HL-60 (cell line): ENCODE measurements at places on chromosomes 7 and 10.

DNA sequence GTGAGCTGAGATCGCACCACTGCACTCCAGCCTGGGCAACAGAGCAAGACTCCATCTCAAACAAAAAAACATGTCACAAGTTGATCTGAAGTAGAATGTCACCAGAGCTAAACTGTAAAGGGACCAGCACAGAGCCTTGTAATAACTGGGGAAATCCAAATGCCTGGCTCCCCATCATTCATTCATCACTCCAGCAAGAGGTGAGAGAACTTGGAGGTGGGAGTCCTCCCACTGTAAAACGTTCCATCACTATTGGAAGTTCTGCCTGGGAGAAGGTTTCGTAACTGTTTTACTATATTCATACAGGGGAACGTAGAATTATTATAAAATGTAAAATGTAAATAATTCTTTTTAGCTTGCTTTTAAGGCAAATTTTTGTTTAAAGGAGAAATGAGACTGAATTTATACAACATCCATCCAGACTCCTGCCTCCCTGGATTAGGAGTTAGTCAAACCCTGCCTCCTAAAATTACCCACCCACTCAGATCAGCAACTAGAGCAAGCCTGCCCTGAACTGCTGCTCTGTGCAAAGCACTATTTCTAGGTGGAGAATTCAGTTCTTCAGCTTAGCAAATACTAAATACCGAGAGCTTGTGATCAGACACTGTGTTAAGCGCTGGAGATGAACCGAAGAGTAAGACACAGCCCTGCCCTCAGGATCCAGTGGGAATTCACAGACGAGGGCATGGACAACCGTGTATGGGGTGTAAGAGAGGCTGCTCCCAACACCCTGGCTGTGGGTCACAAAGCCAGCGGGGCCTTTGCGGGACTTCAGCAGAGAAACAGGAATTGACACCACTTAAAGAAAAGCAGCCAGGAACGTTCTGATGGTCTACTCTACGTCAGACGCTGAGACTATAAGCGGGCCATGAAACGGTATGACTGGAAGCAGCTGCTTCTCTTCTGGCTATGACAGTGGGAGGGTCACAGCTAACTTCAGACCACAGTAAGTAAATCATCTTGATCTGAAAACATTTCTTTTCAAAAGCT is 208.3 kb downstream of the ZMYND11 start:
- no peak for DNase-seq

GRCh38 chr7:107115762-107116540 is 52.9 kb upstream of the HBP1 start:
- DNase-seq: no peak

DNA sequence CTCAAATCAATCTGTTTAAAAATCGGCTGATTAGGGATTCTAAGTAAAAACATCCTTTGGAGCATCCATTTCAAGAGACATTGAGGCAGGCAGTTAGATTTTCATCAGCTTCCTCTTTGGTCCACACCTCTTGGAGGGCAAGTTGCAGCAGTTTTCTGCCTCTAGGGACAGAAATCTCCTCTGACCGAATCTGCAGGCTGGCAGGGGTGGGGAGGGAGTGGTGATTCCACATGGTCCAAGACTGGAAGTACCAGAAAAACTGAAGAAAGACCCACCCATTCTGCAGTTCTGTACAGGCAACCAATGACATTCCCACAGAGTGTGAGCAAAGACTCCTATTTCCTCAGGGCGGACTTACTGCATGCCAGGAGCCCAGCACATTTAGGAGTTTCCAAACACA is 29.0 kb downstream of the FGFBP3 start:
- DNase-seq: no peak

GRCh38 chr10:73168465-73168803 is 515 bp downstream of the FAM149B1 start:
- no peak for DNase-seq

DNA sequence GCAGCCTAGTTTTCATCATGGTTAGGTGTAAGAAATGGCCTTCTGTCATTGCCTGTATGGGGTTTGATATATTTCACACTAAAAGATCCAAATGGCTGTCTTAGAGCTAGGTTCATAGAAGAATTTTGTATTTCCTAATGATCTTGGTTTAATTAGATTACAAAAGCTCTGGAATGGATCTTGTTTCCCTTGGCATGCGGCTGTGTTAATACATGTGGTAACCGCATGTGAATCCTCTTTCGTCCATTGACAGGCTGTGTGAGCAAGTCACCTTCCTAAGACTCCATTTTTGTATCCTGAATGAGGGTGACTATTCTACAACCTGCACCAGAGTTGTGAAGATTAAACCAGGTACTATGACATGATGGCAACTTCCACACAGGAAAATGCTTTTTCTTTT is 12.4 kb upstream of the FZD1 start:
- DNase-seq: no peak

- no peak for DNase-seq
Observed at GRCh38 chr7:110856704-110857103, 234.2 kb upstream of the LRRN3 start.

DNA sequence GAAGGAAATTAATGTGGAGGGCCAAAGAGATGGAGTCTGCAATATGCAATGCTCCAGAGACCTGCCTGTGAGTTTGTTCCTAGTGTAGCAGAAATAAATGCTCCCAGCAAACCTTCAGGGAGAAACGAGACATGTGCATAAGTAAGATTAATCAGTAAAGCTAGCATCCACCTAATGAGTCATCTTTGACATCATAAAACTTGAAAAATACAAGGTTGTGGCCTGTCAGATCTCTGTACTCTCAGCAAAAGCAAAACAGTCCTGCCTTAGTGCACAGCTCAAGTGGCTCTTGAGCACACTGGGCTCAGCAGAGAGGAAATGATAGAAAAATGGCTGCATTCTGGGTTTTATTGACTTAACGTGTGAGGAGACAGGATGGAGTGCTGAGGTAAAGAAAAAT is 32.5 kb upstream of the ERCC6 start:
- DNase-seq: no peak

DNA sequence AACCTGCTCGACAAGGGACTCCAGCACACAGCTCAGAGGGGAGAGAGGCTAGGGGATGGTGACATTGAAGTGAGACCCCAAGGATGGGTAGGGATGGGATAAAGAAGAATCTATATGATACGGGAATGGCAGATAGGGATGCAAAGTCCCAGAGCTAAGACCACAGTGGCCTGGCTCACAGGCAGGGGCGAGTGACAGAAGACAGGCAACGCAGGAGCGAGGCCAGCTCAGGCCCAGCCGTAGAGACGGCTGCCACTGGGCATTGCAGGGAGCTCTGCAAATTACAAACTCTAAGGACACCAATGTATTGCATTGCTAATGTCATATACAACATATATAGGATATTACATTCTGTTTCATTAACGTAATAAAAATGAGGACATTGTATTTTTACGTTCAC is 131.4 kb downstream of the TCERG1L start:
- DNase-seq: no peak
